ENCODE measurements at places on chromosomes 16 and 17. TPM values are rescaled to one million over a fixed set of nuclear protein-coding genes. Genes with fewer than 3 reads are reported as not detected.

Gene INCA1
- 1.4 TPM for total RNA-seq

Gene TMEM170A
- total RNA-seq = 32.1 TPM

Gene SLX4
- 6.8 TPM for total RNA-seq

Gene TMEM114
- total RNA-seq = not detected

Gene TBX4
- 1.6 TPM for total RNA-seq

Gene SMTNL2
- 2.4 TPM for total RNA-seq

DNA sequence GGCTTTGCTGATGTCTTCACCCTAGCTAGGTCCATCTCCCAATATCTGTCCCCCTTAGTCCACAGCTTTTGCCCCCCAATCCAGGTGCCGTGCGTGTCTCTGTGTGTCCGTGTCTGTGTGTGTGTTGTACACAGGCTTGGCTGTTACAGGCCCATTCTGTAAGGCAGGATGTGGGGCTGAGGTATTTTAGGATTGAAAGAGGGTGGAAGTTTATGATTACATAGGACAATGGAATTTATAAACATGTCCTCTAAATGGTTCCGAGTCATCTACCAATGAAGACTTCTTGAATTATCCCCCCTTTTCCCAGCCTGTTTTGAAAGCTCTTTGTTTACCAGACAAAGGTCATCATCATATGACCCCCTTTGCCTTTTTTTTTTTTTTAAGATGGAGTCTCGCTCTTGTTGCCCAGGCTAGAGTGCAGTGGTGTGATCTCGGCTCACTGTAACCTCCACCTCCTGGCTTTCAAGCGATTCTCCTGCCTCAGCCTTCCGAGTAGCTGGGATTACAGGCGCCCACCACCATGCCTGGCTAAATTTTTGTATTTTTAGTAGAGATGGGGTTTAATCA is 21.9 kb downstream of the ACE start:
- no peak for DNase-seq

GRCh38 chr17:17196776-17197175 is 9.4 kb downstream of the PLD6 start:
- no peak for DNase-seq

GRCh38 chr17:1030684-1031532 is 34.0 kb downstream of the TIMM22 start:
- no peak for DNase-seq

DNA sequence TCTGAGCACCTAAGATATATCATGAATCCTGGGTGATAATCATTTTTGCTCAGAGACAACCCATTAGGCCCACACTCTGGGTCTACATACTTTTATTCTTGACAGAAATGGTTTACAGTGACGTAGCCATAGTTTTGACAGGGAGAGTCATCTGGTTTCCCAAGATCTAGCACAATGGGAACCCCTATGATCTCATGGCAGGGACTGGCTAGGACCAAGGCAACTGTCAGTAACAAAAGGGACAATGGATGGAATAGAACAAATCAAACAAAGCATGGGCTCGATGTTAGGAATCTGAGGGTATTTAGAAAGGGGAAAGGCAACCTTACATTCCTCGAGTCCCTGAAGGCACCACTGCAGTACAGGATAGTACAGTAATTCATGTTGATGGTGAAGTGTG is 20.5 kb downstream of the CFAP97D1 start:
- DNase-seq = no peak

- peak; percentile 65 for DNase-seq
Observed at GRCh38 chr17:50087246-50087911, 7.8 kb upstream of the PDK2 start.

DNA sequence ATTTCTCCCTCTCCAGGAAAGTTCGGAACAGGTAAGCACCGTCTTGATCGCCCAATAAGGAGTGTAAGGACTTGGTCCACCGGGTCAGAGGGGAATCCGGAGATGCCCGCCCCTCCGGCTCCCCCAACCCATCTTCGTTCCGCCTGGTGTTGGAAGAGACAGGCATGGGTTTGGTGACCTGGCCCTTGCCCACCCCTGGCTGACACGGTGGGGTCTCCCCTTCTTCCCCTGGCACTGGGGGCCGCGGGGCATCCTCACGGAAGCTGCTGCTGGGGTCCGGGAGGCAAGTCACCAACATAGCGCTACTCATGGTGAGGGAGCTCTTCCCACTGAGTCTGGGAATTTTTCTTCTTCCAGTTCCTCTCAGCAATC is 3.2 kb downstream of the AXIN2 start:
- no peak for DNase-seq

GRCh38 chr17:57312242-57312641 is 55.9 kb downstream of the MSI2 start:
- DNase-seq = no peak

DNA sequence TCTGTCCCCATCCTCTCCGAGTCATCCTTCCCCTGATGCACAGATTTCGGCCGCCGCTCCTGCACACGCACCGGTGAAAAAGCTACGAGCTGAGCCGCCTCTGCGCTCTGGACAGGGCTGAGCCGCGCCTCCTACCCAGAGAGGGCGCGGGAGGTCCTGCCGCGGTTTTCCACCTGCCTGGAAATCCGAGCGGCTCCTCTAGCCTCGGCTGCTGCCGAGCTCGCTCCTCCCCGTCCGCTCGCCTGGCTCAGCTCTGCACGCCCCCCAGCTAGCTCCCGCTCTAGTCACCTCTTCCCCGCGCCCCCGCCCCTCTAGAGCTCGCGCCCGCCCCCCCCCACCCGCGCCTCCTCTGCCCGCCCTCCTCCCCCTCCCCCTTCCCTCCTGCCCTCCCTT is 198 bp upstream of the SHISA9 start:
- no peak for DNase-seq

DNA sequence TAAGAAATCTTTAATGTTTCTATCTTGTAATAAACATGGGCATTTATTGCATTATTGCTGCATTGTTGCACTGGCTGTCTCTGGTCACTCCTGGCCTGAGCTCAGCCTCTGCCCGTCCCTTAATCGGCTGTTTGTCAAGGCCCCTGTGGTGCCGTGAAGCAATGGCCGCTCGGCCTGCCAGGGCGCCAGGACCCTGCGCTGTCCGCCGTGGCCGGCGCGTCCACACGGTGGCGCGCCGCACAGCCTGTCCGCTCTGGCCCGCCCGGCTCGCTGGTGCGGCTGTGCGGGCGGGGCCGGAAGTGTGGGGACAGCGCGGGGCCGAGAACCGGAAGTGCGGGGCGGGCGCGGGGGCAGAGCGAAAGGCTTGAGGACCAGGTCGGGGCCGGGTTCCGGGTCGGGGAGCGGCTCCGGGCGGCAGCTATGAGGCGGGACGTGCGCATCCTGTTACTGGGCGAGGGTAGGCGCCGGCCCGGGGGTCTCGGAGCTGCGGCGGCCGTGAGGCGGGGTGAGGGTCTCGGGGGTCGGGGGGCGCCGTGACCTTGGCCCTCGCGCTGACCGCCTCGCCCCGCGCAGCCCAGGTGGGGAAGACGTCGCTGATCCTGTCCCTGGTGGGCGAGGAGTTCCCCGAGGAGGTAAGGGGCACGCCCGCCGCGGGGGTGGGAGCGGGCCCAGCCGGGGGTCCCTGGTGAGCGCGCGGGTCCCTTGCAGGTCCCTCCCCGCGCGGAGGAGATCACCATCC is at the start of gene RHOT2:
Gene RHOT2 (plus strand): TSS at position 353 of the 739 bp plus-strand sequence. CDS start 68 bp downstream, at position 421.
- DNase-seq = peak; percentile 93

- DNase-seq = no peak
Observed at GRCh38 chr17:8324132-8324531, 14.1 kb downstream of the ARHGEF15 start.

DNA sequence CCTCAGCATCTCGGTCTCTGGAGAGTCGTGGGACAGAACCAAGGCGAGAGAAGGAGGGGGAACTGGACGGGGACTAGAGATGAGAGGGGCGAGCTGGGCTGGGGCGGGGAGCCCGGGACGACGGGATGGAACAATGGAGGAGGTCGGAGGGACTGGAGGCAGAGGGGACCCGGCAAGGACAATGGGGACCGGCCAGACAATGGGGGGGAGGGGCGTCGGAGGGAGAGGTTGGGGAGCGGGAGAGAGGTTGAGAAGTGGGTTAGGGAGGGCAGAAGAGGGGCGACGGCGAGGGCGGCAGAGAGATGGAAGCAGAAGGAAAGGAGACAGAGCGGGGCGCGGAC is 719 bp downstream of the NGFR start:
- DNase-seq = no peak

GRCh38 chr17:40949418-40949817 is 12.0 kb upstream of the KRT23 start:
- DNase-seq = no peak

DNA sequence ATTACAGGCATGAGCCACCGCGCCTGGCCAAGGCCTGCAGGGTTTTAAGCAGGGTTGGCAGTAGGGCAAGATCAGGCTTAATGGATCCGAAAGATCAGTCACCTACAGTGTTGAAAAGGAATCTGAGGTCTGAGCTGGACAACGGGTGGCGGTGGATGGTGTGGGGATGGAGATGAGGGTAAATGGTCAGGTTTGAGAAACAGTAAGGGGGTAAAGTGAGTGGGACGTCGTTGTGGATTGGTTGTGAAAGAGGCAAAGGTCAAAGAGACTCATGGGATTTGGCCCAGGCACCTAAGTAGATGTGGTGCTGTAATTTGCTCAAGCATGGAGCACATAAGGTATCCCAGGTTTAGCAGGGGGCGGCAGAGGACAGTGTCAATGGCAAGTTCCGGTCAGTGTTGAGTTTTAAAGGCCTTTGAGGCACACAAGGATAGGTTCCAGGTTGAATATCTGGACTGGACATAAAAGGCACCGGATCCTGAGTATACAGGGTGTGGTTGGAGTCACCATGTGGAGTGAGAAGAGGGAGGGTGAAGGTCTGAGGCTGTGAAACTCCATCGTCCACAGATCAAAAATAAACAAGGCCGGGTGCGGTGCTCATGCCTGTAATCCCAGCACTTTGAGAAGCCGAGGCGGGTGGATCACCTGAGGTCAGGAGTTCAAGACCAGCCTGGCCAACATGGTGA is 1.1 kb upstream of the SLC16A5 start:
- DNase-seq = no peak

DNA sequence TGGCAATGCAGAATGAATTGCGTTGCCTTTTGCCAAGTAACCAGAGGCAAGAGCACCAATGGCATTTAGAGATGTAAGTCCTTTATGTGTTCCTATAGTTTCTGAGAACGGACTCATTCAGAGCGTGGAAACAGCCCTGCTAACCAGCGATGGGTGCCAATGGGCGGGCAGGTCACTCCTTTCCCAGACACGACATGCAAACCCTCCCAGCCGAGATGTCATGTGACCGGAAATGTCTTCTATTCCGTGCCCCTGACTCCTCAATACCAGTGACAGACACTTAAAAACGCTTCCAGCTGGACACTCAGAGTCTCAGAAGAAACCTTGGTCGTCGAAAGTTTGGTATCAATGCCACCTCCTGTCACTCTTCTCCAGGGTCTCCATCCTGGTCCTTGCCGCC is 3.2 kb downstream of the FBF1 start:
- DNase-seq = no peak

- DNase-seq = no peak
Observed at GRCh38 chr16:12515746-12516145, 287.9 kb downstream of the CPPED1 start.

DNA sequence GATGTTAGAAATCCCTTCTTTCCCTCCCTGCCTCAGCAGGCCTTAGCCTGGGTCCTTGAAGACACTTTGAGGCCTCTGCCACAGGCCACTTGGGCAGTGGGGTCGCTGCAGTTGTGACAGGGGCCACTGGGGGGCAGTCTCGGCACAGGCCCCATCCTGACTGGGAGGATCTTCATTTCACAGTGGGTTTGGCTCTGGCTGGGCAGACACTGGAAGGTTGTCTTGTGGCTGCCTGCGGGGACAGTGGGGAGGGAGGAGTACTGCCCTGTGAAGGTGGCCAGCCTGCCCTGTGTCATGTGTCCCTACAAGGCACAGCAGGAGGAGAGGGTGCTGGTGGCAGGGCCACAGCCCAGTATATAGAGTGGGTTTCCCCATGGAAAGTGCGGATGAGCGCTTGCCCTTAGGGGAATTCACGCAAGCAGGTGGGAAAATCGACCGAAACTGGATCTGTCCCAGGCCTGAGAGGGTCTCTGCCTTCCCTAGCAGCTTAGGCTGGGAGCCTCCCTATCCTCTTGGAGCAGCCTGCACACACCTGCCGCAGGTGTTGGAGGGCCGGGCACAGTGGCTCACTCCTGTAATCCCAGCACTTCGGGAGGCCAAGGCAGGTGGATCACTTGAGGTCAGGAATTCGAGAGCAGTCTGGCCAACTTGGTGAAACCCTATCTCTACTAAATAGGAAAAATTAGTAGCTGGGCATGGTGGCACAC is 28.8 kb downstream of the GINS2 start:
- no peak for DNase-seq

All from mucosa of gallbladder (tissue), 1 donor.